Femur (tissue), 1 donor: ENCODE measurements at places on chromosomes 16 and 17.

- DNase-seq: no peak
Measured at GRCh38 chr17:61641084-61641483, 50.1 kb upstream of the NACA2 start.

DNA sequence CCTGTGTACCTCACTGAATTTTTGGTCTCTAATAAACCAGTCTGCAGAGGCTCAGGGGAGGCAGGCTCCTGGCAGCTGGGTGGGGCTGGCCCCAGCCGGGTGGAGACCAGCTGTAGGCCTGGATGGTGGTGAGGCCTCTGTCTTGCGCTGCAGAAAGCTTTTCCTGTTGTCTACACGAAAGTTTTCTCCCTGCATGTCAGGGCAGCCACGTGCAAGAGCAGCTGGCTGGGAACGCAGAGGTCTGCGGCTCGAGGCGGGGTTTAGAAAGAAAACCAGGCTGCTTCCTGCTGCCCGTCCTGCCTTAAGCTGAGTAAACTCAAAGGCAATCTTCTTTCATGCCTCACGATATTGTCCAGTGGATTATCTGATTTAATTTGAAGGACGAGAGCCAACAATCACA, 2.4 kb downstream of the SERPINF1 start:
- DNase-seq: peak; percentile 89

DNA sequence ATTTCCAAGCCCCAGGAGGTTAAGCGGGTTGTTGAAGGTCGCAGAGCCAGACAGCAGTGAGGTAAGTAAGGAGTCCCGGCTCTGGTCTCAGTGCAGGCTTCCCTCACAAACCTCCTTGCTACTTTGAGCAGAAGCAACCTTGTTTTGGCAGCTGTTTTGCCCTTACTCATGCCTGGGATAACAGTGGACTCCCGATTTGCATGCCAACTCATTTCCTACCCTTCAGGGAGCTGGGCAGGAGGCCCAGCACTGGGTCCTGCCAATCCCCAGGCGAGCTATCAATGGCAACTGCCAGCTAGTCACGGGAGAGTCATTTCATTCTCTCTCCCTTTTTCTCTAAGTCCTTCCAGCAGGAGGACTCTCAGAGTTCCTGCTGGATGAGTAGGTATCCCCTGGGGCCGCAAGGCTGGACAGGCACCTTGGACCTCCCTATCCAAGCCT, 72.0 kb upstream of the KSR1 start:
- peak; percentile 55 for DNase-seq

GRCh38 chr17:58325976-58326468, 2.6 kb downstream of the TSPOAP1 start:
- no peak for DNase-seq

DNA sequence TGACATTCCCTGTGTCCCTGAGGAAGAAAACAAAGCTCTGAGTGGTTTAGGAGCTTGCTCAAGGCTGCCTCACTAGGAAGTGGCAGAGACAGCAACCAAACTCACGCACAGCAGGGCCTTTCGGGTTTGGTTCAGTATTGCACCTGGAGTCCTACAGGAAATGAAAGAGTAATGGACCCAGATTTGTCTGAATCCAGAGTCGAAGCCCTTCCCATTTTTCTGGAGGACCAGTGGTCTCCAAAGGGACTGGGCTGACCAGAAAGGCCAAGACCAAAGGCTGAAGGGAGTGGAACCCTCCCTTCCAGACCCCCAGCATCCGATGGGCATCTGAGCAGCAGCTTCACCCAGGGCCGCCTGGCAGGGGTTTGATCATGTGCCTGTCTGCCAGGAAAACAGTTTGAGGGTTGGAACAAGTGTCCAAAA, 85.5 kb upstream of the RPL38 start:
- DNase-seq: no peak

GRCh38 chr17:36972905-36973304, 24.2 kb downstream of the AATF start:
- no peak for DNase-seq

- no peak for DNase-seq
Measured at GRCh38 chr17:17826342-17826713, 10.5 kb downstream of the SREBF1 start.

GRCh38 chr16:55000595-55000994, 69.9 kb downstream of the IRX5 start:
- DNase-seq: no peak

DNA sequence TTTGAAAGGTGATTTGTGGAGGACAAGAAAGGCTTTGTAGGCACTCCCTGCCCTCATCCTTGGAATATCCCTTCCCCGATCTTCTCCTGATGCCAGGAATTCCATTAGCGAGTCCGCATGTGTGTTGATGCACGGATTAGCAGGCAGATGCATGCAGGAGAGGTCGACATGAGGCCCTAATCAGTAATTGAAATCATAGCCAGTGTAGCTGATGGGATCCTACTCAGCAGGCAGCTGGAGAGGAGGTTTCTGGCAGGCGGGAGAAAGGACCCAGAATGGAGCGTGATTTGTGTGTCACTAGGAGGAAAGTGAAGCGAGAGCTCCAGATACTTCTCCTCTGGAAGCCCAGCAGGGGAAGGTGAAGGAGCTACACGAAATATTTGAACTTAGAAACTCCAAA, 196.3 kb upstream of the CDH11 start:
- no peak for DNase-seq

- peak; percentile 44 for DNase-seq
Measured at GRCh38 chr17:14605267-14605599, 304.4 kb downstream of the HS3ST3B1 start.

DNA sequence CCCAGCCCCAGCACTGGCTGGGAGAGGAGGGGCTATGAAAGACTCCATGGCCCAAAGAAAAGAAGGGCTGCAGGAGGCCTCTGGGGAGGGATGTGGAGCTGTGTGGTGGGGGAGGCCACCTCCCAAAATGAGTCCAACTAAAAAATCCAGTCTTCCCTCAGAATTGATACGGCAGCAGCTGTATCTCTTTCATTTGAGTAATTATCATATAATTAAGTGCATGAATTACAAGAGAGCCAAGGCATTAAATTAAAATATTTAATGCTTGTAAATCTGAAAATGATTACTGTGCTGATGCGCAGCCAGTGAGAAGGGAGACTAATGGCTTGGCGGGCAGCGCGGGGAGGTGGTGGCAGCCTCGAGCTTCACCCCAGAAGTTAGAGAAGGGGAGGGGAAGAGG, 192.8 kb downstream of the C16orf78 start:
- no peak for DNase-seq

GRCh38 chr16:75092777-75093176, 23.8 kb downstream of the LDHD start:
- no peak for DNase-seq

GRCh38 chr17:58764373-58764772, 8.7 kb downstream of the PPM1E start:
- no peak for DNase-seq

DNA sequence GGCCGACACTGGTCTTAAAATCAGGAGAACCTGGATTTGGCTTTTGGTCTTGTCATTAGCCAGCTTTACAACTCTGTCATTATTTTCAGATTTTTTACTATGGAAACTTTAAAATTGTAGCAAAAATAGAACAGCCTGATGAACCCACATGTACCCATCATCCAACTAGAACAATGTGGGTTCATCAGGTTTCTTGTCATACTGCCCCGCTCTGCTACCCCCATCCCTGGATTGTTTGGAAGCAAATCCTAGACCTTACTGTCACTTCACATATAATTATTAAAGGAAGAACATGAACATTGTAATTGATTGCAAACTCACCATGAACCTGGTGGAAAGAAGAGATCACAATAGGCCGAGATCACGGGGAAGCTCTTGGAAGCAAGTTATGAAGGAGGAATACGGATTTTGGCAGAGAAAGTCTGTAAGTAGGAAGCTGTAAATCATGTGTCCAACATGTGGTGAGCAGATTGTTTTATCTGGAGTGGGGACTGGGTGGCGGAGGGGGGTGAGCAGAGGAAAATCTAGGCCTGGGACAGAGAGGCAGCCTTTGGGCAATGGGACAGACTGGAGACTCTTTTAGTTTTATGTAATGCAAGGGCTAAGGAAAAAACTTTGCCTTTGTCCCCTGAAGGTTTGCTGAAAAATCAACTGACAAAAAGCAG, 67.0 kb downstream of the PITPNC1 start:
- no peak for DNase-seq

- peak; percentile 46 for DNase-seq
Measured at GRCh38 chr16:72099377-72099818, 5.8 kb downstream of the DHX38 start.

GRCh38 chr17:30372755-30373154, 6.0 kb upstream of the CPD start:
- no peak for DNase-seq
